ENCODE measurements at places on chromosomes 11 and 22. TPM values are rescaled to one million over a fixed set of nuclear protein-coding genes. Genes with fewer than 3 reads are reported as not detected.

Gene PPP6R2
- polyA plus RNA-seq, result 19.7 TPM

Gene KCNJ4
- not detected for polyA plus RNA-seq

DNA sequence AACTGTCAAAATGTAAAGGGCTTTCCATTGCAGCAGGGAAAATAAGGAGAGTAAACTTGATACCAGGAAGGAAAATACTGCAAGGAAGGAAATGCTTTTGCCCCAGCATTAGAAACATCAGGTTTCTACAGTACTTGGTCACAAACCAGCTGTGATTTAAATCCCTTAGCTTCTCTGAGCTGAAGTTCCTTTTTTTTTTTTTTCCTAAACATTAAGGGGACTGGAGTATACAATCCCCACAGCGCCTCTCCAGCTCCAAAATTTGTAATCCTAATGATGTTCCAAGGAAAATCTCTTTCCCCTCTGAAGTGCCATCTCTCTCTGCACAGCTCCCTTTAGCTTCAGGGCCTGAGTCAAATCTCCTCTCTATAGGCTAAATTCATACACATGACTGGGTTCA is 220.5 kb upstream of the PITPNB start:
- H3K36me3 ChIP-seq, result no peaks in the 10 kb centered on the region
- peak overlapping the region; percentile 40 for H3K27ac ChIP-seq
- H3K27me3 ChIP-seq, result no peaks in the 10 kb centered on the region
- H3K4me1 ChIP-seq, result peaks cover 36% of the 10 kb centered on the region
- H3K4me3 ChIP-seq, result no peak overlapping the region
- DNase-seq, result no peak

- no peaks in the 10 kb centered on the region for H3K36me3 ChIP-seq
- peak overlapping the region; percentile 95 for H3K4me3 ChIP-seq
- no peaks in the 10 kb centered on the region for H3K27me3 ChIP-seq
- peaks cover 31% of the 10 kb centered on the region for H3K4me1 ChIP-seq
Measured at GRCh38 chr11:128520206-128520887, 67.0 kb downstream of the ETS1 start.

DNA sequence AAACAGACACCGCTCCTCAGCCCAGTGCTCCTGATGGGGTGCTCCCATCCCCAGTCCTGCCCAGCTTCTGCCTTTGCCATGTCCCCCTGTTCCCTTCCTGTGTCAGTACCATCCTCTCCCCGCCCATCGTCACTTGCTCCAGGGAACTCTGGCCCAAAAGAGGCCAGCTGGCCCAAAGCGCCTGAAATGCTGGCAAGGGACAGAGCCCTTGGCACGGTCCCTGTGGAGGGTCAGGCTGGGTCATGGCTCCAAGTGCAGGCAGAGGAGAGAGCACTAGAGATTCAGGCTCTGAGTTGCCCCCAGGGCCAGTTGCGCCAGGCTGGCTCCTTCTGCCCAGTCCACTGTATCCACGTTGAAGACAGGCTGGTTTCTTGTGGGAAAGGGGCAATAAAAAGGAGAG is 8.4 kb upstream of the HDHD5 start:
- H3K27ac ChIP-seq, result no peak overlapping the region
- no peaks in the 10 kb centered on the region for H3K27me3 ChIP-seq
- no peaks in the 10 kb centered on the region for H3K4me1 ChIP-seq
- no peak overlapping the region for H3K4me3 ChIP-seq

Gene PGA5
- 1.3 TPM for polyA plus RNA-seq

DNA sequence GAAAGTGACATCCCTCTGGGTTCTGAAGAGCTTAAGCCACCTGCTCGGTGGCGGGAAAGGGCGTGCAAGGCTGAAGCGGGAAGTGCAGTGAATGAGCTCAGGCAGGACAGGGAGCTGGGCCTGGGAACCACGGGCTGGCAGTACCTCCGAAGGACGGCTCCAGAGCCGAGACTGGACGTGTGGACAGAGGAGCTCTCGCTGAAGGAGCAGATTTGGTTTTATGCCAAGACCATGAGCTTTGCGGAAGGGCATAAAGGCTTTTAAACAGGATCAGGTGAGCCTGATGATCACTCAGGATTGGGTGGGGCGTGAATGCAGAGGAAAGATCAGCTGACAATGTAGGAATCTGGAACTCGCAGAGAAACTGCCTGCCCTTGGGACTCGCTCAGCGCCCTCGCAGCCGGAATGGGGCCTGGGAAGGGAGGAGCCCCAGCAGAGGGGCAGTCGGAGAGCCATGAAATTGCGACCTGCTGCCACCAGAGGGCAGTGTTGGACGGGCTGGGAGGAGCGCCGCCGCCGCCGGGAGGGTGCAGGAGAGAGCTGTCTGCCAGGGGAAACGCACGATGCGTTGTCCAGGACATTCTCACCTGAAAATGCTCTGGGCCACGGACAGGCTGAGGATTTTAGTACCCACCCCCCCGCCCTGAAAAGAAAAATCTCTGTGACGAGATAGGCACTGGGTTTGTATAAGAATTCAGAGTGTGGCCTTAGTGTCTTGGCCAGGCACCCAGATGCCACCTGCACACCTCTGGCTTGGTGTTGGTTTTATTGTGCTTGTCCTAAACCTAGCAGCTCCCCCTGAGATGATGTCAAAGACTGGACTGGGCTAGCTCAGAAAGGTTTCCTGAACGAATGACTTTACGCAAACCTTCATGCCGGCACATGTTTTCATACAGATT is 324.4 kb downstream of the NTM start:
- no peak overlapping the region for H3K27ac ChIP-seq
- H3K36me3 ChIP-seq, result no peaks in the 10 kb centered on the region
- peak; percentile 74 for DNase-seq
- peaks cover 3% of the 10 kb centered on the region for H3K4me1 ChIP-seq
- H3K27me3 ChIP-seq, result no peaks in the 10 kb centered on the region

DNA sequence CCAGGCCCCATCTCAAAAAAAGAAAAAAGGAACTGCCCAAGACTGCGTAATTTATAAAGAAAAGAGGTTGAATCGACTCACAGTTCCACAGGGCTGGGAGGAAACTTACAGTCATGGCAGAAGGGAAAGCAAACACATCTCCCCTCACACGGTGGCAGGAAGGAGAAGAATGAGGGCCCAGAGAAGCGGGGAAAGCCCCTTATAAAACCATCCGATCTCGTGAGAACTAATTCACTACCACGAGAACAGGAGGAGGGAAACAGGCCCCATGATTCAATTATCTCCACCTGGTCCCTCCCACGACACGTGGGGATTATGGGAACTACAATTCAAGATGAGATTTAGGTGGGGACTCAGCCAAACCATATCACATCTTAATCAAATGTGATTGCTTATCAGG is 82.2 kb downstream of the BUD13 start:
- H3K27me3 ChIP-seq, result no peaks in the 10 kb centered on the region
- H3K4me1 ChIP-seq, result no peaks in the 10 kb centered on the region
- no peak for DNase-seq
- H3K36me3 ChIP-seq, result no peaks in the 10 kb centered on the region

- no peaks in the 10 kb centered on the region for H3K27me3 ChIP-seq
- DNase-seq, result no peak
- no peaks in the 10 kb centered on the region for H3K36me3 ChIP-seq
- H3K4me3 ChIP-seq, result no peak overlapping the region
Measured at GRCh38 chr22:17266251-17266971, 47.2 kb upstream of the ADA2 start.

DNA sequence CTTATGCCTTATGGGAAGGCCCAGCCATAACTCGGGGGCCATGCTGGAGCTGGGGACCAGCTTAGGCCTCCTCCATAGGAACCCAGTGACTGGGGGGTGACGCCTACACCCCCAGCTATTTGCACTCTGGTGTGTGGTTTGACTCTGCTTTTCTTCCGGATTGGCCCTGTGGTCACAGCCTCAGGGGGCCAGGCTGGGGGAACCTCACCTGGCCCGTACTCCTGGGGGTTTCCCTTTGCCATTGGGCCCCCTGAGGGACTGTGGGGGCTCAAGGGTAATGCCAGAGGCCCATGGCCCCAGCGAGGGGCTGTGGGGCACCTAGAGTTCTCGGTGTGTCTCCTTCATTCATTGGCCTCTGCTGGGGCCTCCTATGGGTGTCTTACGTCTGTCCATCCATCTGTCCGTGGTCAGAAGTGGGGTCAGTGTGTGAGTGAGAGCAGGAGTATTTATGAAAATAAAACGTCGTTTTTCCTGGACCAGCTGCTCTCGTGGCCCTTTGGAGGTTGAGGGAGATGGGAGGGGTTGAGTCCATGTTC is 6.3 kb upstream of the SH3BP1 start:
- no peaks in the 10 kb centered on the region for H3K27me3 ChIP-seq
- peak overlapping the region; percentile 42 for H3K27ac ChIP-seq
- peaks cover 30% of the 10 kb centered on the region for H3K4me1 ChIP-seq
- no peak for DNase-seq

- H3K4me3 ChIP-seq, result peak within 1 kb of the TSS; percentile 58
- no peaks in the 10 kb centered on the region for H3K27me3 ChIP-seq
- peaks cover 5% of the 10 kb centered on the region for H3K36me3 ChIP-seq
- H3K27ac ChIP-seq, result peak within 1 kb of the TSS; percentile 62
Measured at GRCh38 chr11:46381048-46381818, at the start of gene MDK. Gene MDK (plus strand): TSS chr11:46381669. CDS start chr11:46382058, 389 bp downstream.

- H3K27me3 ChIP-seq, result no peaks in the 10 kb centered on the region
- H3K36me3 ChIP-seq, result no peaks in the 10 kb centered on the region
- H3K27ac ChIP-seq, result no peak overlapping the region
- H3K4me3 ChIP-seq, result no peak overlapping the region
Measured at GRCh38 chr11:99535406-99535805, 514.7 kb downstream of the CNTN5 start.

Gene DYNC2H1
- 20.4 TPM for polyA plus RNA-seq

All from fibroblast of lung (primary cell).